ENCODE measurements at places on chromosomes 3 and 15. TPM values are rescaled to one million over a fixed set of nuclear protein-coding genes. Genes with fewer than 3 reads are reported as not detected.

GRCh38 chr15:90325726-90326125, 26.4 kb upstream of the ZNF774 start:
- no peak for DNase-seq

The SCN11A gene
- 34.5 TPM for total RNA-seq

DNA sequence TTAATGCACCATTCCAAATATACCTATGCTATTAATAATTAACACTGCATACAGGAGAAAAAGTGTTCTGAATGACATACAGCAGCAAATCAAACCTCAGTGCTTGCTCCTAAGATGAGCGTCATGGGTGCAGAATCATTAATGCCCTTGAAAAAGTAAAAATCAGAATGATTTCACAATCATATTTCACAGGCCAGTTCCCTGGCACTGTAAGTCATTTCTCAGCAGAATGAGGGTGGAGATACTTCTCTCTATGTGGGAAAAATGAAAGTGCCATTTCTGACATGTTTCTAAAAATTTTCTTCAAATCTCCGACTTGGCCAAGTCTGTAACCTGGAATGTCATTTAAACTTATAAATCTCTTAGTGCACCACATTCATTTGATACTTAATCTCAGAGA, 549.8 kb upstream of the AGTR1 start:
- DNase-seq = no peak

The HHATL gene
- total RNA-seq = 0.73 TPM

- no peak for DNase-seq
Measured at GRCh38 chr3:15728766-15729165, 69.0 kb downstream of the ANKRD28 start.

DNA sequence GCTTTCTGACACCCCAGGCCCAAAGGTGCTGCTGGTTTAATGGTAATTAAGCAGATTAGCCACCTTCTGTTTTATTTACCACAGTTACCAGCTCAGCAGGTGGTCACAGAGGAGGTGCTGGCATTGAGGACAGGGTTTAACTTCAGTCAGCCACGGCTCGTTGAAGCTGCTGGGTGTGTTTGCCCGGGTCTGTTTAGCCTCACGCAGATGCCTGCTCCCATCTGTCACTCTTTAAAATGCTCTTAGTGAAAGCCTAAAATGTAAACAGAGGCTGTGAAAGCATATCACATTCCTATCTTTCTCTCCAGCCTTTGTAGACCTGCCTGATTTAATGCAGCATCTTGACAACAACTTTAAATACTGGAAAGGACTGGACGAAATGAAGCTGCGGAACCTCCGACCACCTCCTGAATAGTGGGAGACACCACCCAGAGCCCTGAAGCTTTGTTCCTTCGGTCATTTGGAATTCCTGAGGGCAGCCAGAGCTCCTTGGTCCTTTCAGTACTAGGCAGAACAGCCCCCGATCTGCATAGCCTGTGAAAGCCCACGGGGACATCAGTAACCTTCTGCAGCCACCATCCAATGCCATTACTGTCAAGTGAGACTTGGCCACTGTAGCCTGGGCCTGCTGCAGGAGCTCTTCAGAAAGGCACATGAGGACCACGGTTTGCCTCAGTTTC, 156.0 kb downstream of the PDE8A start:
- no peak for DNase-seq

DNA sequence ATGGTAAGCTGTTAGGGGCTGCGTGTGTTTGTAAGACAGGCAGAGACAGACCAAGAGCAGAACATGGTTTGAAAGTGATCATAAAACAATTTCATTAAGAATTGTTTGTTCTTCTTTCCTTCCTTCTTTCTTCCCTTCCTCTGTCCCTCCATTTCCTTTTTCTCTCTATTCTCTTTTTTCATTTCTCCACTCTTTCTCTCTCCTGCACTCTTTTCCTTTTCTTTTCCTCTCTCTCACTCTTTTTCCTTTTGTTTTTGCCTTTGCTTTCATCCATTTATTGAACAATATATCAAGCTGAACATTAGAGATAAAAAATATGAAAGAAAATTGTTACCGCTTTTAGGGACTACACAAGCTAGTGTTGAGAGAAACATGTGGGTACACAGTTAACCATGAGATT, 62.2 kb upstream of the GOLIM4 start:
- no peak for DNase-seq

DNA sequence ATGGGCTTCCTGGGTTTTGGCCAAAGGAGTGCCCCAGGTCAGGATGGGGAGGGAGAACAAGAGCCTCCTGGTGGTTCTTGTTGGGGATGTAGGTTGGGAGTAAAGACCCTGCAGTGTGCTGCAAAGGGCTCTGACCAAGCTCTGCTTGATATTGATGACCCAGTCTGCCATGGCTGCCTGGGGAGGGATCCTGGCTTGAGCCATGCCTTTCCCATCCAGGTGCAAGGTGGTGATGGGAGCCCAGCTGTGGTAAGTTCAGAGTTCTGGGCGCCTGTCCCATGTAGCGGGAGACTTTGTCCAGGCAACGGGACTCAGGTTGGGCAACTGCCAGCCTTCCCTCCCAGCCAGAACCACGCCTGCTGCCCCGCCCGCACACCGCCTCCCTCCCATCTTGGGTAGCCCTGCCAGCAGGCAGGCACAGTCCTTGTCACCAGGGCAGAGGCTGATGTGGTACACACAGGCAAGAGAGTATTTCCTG, 2.6 kb downstream of the GNAI2 start:
- peak; percentile 91 for DNase-seq

The ALPK3 gene
- total RNA-seq = 9.7 TPM

DNA sequence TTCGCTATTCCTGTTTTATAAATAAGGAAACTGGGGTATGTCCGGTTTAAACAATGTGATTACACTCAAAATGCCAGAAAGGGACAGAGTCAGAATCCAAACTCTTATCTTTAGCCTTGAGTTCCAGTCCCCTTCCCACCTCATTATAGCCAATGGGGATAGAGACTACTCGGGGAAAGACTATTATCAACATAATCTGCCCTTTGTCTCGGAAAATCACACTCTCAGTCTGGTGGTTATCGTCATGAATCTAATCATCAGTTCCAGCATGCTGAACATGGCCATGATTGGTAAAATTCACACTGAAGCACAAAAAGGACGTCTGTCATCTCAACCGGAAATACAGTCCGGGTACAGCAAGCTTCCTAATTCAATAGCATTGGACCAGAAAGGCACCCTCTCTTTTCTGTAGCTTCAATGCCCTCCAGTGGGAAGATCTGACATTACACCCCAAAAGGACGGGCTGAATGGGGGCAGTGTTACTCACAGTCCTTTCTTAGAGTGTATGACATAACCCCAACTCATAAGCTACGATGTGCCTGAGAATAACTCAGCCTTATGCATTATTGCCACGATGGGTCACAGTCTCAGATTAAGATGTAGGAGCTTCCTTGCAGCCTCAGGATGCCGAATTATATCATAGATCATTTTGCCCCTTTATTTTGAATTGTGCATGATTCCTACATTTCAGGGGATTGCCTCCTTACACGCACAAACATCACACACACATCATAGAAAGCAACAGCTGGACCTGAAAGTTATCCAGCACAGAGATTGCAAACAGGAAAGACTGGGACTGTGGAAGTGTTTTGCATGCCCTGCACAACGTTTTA, 390.4 kb upstream of the LMCD1 start:
- peak; percentile 75 for DNase-seq

GRCh38 chr3:190172751-190173150, 52.1 kb upstream of the P3H2 start:
- DNase-seq = no peak

GRCh38 chr3:194086388-194087075, 49.4 kb upstream of the HES1 start:
- DNase-seq = no peak

The SLC22A14 gene
- total RNA-seq = not detected

DNA sequence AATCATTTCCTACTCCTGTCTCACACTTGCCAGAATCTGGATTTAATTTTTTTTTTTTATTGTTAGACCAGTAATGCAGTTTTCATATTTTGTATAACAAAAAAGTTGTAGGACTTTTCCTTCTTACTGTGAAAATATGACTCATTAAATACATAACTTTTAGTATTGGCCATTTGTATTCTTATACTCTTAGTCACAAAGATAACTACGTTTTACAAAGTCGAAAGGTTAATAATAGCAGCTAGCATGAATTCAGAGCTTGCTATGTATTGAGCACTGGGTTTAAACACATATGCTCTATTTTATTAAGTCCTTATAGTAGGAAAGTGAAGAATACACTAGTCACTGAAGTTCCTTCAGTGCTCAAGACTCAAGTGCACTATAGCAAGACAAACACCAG, 43.1 kb downstream of the LRRN1 start:
- DNase-seq = no peak

DNA sequence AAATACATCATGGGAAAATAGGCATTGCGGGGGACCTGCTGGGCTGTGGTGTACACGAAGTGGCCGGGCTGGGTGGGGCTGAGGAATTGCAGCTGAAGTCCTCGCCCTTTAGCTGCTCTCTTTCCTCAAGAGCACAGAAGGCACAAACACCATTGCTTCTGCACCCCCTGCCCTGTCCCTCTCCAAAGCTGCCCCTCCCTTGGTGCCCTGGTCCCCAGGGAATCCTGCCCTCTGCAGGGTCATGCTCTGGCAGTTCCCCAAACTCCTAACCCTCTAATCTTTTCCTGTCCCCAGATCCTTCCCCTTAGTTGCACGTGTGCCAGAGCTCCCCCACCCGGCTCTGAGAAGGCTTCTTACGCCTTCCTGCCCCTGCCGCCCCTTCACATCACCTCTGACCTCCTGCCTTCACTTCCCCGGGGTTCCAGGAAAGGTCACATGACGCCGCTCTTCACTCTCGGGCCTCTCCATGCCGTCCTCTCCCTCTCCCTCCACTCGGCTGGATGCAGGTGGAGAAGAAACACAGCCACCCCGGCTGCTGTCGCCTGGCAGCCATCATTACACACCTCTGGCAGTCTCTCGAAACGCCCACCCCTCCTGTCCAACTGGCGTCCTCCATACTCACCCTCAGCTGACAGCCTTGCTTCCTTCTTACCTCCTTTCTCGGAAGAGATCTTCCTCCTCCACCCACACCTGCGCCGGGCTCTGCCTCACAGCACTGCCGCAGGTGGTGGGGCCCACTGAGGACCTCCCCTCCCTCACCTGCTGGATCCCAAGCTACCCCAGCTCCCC, 6.9 kb upstream of the PCSK6 start:
- no peak for DNase-seq

GRCh38 chr3:46865031-46865507, 1.8 kb upstream of the MYL3 start:
- no peak for DNase-seq

- no peak for DNase-seq
Measured at GRCh38 chr15:80060356-80061006, 1.0 kb downstream of the ZFAND6 start.

DNA sequence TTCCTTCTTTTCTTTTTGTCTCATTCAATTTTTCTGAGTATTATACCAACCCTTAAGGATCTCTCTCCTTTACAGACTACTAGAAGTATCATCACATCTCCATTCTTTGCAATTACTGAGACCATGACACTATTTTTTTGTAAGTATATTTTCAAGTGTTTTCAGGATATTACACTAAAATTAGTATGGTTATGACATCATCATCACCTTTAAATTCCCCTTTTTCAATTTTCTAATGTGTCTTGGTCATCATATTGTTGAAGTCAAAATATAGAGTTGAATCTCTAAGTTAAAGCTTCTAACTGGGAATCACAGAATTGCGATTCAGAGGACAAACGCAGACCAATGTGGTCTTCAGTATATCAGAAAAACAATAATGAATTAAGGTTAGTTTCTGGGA, 1475.1 kb downstream of the OTOL1 start:
- DNase-seq = no peak

DNA sequence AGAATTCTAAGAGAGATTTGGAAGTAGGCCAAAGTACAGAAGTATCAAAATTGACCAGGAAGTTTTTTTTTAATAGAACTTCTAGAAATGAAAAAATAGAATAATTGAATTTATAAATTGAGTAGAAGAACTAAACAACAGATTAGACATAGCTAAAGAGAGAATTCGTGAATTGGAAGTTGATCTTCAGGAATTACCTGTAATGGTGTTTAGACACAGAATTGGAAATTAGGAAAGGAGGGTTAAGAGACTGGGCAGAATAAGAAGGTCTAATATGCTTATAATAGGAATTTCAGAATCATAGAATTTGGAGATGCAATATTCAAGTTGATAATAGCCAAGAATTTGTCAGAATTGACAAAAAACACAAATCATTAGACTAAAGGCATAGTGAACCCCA, 16.2 kb downstream of the ACVR2B start:
- no peak for DNase-seq

DNA sequence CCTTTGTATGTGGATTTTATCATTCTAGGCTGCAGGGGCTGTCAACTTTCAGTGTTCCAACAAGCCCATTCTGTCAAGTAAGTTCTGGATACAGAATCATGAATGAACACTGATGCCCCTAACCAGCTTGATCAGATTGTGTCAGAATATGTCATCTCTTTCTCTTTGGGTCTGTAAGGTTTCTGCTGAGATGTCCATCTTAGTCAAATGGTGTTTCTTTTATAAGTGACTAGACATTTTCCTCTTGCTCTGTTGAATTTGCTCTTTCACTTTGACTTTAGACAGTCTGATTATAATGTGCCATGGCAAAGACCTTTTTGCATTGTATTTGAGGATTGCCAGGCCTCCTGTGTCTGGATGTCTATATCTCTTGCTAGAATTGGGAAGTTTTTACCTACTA, 660.9 kb upstream of the CBLB start:
- DNase-seq = no peak

- no peak for DNase-seq
Measured at GRCh38 chr3:188287762-188288505, 134.0 kb downstream of the LPP start.

DNA sequence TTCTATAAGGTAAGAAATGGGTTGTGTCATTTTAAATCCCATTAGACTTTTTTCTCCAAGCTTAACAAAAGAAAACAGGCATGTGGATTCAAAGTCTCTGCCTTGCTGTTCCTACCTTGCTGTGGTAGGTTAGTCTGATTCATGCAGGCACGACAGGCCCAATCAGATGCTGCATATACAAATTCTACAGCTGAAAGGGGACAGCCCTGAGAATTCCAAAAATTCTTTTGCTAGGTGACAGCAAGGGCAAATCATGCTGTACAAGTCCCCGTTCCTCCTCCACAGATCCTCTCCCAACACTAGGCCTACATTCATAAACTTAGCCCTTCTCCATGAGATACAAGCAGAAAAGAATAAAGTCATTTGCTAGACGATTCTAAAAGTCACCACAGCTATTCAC, 161.2 kb upstream of the THBS1 start:
- no peak for DNase-seq

DNA sequence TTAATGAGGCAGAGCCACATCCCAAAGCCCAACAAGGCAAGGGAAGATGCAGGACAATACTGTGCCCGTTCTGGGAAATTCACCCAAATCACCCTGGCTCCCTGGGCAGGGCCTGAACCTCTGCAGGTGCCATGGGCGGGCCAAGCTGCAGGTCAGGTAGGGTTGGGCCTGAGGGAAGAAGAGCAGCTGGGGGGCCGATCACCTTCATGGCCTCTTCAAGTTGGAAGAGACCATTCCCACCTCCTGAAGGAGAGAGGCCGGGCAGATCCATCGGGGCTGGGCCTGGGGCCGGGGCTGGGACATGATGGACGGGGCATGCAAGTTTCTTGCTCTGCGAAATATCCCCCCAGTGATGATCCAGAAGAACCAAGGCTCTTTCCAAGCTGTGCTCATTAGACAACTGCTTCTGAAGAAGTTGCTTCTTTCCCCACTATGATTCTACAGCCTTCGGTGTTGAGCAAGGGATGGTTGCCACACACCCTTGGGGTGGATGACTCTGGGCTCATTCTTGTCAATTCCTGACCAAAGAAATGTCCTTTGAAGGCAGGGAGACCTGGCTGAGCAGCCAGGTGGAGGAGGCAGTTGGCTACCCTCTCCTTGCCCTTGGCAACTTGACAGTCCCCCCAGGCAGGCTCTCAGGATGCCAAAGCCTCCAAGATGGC, 38.2 kb downstream of the KLHL25 start:
- DNase-seq = no peak

The CA12 gene
- 114 TPM for total RNA-seq

All from ureter (tissue), 1 donor.